ENCODE measurements at places on chromosomes 5 and 9.

DNA sequence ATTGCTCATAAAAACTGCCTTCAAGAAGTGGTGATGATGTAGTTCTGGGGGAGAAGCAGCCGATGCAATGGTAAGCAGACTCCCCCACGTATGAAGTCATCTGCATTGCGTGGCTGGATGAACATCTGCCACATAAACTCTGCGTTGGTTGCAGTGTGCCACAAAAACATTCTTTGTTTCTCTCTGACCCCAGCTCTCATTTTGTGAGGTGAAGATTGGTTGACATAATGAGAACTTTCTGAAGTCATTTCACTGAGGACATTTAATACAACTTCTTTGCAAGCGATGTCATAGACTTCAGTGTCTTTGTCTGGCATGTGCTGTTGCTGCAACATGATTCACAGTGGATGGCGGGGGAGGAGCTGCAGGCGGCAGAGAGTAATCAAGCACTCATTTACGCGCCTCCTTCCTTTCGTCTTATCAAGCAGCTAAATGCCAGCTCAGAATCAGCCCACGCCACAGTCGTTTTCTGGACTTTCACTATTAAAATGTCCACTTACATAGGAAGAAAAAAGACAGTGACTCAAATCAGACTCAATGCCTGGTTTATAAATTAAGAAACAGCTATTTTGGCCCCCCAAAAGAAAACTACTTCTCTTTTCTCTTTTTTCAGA lies 91.5 kb upstream of the NFIL3 start:
- DNase-seq = no peak

GRCh38 chr5:77498952-77499351 lies 6.8 kb upstream of the WDR41 start:
- no peak for DNase-seq

DNA sequence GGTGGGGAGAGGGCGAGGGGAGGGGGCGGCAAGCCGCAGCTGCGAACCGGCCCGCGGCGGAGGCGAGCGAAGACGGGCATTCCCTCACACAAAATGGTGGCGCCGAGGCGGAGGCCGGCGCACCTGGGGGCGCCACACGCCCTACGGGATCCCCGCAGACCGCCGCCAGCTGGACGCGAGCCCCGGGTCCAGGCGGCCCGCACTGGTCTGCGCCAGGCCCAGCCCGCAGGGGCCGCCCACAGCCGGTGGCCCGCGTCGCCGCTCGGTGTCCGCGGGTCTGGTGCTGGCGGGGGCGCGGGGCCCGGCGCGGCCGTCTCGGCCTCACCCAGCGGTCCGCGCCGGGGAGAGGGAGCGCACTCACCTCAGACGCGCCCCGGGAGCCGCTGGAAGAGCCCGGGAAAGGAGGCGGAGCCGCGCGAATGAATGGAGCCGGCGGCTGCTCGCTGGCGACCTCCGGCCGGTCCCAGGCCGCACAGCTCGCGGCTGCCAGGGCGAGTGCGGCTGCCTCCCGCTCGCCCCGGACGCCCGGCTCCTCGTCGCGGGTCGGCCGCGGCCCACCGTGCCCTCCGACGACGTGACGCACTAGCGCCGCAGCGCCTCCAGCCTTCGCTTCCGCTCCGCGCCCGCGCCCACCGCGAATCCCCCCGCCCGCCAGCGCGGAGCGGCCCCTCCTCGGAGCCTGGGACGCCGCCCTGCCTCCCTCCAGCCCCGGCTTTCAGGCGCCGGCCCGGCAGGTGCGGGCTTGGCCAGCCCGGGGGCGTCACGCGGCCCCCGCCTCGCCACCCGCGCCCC lies at the start of gene FAM169A:
TSS of gene FAM169A (minus strand) at position 584 of the 792 bp plus-strand sequence. CDS start 24,711 bp downstream, outside the sequence.
- peak; percentile 58 for DNase-seq

DNA sequence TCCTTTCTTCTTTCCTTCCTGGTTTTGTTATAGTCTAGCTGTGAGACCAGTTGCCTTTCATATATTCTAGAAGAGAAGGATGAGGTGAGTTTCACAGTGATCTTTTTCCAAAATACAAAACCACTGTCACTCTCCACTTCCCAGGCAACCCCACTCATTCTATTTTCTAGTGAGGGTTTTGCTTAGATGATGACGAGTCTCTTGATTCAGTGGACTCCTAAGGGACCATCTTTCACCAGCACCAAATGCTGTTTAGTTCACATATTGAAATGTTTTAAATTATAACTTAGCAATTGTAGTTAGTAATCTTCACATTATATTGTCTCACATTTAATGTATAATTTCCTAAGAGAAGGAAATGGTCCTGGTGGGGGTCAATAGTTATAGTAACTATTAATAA lies 25.2 kb downstream of the PIK3R1 start:
- DNase-seq = no peak

GRCh38 chr5:1785062-1785461 lies 14.6 kb downstream of the MRPL36 start:
- DNase-seq = no peak

- DNase-seq = no peak
Observed at GRCh38 chr5:170503990-170504596, at the start of gene KCNIP1. Gene KCNIP1, plus strand, starts transcription at chr5:170504020.

DNA sequence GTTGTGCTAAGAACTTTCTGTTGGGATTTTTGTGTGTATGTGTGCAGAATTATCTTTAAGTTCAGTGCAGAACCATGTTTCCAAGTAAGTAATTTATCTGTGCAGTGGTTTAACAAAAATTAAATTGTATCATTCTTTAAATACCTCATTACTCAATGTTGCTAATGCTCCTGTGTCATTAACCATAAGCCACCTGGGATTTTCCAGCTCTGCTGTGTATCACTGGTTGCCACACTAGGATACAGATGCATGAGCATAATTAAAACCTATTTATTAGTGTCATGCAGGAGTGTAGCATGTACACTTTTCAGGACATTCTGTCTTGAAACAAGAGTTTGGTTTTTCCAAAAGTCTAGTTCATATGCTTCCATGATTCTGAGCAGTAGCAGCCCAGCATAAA lies 120.4 kb upstream of the PTGER4 start:
- DNase-seq = no peak

DNA sequence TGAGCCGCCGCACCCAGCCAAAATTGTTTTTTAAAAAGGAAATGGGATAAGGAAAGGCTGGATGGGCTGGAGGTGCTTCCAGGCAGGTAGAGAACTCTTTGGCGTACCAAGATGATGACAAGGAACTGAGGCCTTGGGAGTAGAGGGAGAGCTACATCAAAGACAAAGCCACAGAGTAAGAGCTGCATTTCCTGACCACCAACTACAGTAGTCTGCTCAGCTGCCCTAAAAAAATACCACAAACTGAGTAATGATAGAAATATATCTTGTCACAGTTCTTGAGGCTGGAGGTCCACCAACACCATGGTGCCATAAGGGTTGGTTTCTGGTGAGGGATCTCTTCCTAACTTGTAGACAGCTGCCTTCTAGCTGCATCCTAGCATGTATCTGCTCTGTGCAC lies 8.2 kb downstream of the OR1K1 start:
- DNase-seq = no peak

DNA sequence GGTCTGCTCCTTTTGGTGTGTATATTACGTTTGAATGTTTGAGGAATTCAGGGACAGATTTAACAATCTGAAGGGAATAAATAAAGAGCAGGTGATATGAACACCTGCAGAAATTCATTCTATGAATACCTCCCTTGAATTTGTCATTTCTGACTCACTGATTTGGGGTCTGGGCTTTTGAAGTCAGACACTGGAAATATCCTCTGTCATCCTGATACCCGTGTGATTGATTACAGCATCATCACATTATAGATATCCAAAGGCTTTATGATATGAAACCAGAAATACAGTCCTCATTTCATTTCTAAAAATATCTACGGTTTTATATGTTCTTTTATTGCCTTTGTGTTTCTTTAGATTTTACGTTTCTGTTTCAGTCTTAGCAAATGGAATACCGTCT lies 68.5 kb downstream of the TMEM232 start:
- DNase-seq = no peak

GRCh38 chr5:137828180-137828579 lies 39.5 kb upstream of the MYOT start:
- no peak for DNase-seq

DNA sequence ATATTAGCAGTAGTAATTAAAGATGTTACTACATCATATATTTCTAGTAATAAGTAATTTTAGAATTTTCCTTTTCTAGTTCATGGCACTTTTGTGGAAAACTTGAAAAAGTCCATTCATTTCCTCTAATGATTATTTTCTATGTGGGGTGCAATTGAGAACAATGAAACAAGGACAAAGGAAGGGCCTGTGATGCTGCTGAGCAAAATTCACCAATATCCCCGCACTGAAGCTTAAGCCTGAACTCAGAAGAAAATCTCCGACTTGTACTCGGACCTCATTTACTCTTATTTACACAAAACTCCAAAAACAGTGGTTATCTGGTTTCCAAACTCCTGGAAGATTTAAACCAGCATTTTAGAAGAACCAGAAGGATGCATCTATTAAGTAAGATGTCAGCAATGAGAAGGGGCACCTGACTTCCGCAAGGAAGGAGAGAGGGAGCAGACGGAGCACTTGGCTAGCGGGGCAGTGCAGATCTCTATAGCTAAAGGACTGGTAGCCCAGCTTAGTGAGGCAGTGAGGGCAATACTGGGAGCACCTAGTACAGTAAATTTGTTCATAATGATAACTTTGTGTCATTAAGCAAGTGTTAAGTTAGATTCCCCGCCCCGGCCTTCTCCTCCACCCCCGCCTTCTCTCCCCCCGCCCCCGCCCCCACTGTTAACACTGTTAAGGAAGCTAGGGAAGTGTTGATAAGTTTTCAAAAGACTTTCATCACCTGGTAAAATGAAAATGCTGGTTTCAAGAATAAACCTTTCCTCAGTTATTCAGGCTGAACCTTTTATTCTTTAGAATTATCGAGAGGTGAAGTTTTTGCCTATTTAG lies 123.3 kb downstream of the ZSWIM6 start:
- DNase-seq = no peak

DNA sequence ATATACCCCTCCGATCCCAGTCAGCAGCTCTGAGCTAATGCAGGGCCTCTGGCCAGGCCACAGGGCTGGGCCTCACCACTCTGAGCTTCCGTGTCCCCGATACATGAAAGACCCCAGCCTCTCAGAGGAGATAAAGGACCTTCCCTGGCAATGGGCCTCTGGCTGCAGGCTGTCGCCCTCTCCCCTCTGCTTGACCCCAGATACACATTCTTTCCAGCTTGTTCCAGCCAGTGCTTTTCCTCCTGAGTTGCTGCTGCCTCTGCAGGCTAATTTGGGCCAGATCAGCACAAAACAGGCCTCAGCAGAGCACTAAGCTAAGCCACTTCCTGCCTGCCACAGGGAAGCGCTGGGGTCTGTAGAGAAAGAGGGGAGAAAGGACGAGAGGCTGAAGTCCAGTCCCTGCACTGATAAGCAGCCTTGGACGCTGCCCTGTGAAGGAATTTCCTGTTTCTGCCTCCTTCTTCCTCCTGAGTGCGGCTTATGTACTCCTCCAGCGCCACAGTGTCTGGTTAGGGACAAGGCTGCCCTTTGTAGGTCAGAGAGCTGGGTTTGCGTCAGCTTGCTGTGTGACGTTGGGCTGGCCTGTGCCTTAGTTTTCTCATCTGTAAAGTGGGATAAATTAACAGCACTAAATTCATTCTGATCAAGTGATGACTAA lies 73.0 kb upstream of the IL17B start:
- DNase-seq = no peak

DNA sequence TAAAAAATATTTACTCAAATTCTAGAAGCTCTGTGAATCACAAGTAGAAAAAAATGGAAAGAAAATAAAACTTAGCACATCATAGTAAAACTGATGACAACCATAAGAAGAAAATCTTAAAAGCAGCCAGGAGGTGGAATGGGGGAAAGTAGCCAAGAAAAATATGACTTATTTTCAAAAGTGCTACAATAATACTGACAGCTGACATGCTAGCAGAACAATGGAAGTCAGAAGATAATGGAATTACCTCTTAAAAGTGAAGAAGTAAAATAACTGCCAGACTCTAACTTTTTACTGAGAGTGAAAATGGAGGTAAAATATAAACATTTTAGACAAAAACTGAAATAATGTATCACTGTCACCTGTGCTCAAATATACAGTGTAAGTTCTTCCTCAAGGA lies 532.2 kb upstream of the SGCD start:
- DNase-seq = no peak

GRCh38 chr9:135448663-135449100 lies 30.9 kb upstream of the PPP1R26 start:
- DNase-seq = no peak

DNA sequence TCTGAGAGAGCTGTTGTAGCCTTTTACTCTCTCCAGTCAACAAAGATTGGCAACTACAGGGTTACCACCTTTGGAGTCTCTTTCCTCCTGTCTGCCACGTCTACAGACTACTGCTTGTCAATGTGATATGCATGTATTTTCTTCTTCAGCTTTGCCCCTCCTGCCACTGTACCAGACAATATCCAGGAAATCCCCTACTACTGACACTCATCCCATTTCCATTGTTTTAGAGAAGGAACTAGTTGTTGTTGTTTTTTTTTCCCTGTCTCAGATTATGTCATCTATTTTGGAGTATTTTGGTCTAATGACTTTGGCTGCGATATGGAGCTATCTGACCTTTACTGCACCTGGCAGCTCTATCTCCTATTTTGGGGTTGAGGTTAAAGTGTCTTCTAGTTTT lies 50.1 kb upstream of the MACIR start:
- no peak for DNase-seq

- DNase-seq = no peak
Observed at GRCh38 chr5:153987301-153987700, 51.4 kb downstream of the FAM114A2 start.

GRCh38 chr5:6252581-6252980 lies 125.8 kb downstream of the MED10 start:
- no peak for DNase-seq

GRCh38 chr5:116395226-116395625 lies 179.4 kb downstream of the SEMA6A start:
- DNase-seq = no peak

GRCh38 chr9:37575511-37575914 lies 667 bp downstream of the FBXO10 start:
- DNase-seq = no peak

DNA sequence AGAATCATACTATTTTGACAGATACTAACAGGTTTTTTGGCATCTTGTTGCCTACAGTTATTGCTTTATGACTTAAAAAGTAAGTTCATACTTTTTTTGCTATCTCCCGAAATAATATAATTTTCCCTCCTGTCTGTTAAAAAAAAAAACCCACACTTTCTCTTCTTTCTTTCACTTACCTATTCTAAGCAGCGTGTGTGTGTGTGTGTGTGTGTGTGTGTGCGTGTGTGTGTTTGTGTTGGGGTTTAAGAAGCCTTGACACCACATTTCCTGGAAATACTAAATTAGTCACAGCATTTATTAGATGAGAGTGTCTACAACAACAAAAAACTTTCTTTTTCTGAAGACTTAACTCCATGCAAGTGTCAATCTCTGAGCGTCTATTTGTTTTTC lies 12.4 kb downstream of the TNFAIP8 start:
- peak; percentile 70 for DNase-seq

GRCh38 chr9:6945816-6946215 lies 188.0 kb downstream of the KDM4C start:
- no peak for DNase-seq

- DNase-seq = peak; percentile 39
Observed at GRCh38 chr5:36305571-36306326, 4.0 kb upstream of the RANBP3L start.

GRCh38 chr9:83669067-83669466 lies 38.7 kb downstream of the UBQLN1 start:
- no peak for DNase-seq

All from activated naive CD4-positive, alpha-beta T cell treated with anti-CD3 and anti-CD28 coated beads, Interleukin-2, amount 10 ng/mL, durations not matched to agents 7 days and 5 days (primary cell).